Renal cortical epithelial cell (primary cell): ENCODE measurements at places on chromosomes 11 and 22.

GRCh38 chr11:76086743-76087635 is 119.3 kb downstream of the WNT11 start:
- peak; percentile 53 for DNase-seq

DNA sequence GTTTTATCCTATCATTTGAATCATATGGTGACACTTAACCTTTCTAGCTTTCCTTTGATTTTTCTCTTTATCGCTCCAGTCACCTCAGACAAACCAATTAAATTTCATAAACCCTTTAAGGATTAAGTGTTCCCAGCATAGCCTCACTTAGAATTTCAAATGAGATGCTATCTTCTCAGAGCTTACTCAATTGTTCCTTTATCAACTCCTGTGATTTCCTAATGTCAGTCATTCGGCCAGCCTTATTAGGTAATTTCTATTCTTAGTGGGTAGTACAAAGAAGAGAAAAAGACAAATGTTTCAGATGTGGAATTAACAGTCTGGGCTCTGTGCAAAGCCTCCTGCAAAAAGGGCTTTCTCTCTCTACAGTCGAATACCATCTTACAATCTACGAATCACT is 77.1 kb upstream of the CCDC90B start:
- no peak for DNase-seq

GRCh38 chr11:109000531-109000930 is 335.7 kb downstream of the DDX10 start:
- no peak for DNase-seq

- no peak for DNase-seq
These were observed 301.4 kb upstream of the PDGFD start for GRCh38 chr11:104465321-104465720.

DNA sequence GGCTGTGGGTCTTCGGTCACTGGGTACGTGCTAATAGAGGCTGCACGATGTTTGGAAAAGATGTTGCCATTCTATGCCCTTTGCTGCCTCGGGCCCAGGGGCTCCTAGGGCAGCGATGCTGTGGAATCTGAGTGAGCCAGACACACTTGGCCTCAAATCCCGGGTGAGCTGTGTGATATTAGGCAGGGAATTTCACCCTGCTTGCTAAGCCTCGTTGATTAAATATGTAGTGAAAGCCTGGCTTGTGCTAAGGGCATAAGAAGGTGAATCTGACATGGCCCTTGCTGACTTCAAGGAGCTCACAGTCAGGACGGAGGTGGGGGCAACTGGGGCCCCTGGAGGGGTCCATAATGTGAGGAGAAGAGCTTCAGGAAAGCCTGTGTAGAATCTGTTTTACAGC is 5.4 kb upstream of the HMOX1 start:
- DNase-seq = no peak

- peak; percentile 43 for DNase-seq
These were observed 2.0 kb downstream of the CSRP3 start for GRCh38 chr11:19199771-19200170.

DNA sequence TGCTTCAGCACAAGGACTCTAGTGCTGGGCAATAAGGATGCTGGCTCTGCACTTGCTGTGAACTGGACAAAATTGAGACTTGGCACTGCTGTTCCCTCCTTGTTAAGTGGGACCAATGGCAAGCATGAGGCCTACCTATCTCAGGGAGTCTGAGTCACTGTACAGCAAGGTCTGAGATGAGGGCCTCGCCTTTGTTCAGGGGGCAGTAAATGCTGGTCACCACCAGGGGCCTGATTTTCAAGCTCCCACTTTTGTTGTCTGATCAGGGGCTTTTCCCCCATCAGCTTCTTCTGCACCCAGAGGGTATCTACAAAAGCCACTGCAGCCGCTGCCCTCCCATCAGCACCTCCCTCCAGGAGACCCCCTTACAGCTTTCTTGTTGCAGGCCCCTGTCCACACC is 22.8 kb downstream of the DHCR7 start:
- no peak for DNase-seq
